ENCODE measurements at places on chromosomes 7 and 10. TPM values are rescaled to one million over a fixed set of nuclear protein-coding genes. Genes with fewer than 3 reads are reported as not detected.
A peak's percentile ranks its signal among the peaks of the same experiment; 100 is the strongest.

Gene TDRD1
- not detected for total RNA-seq

Gene TMEM213
- not detected for total RNA-seq

Gene ZNF107
- total RNA-seq, result 8.1 TPM

Gene NEUROD6
- total RNA-seq, result not detected

Gene FAM25G
- total RNA-seq, result not detected

Gene TMEM130
- 0.37 TPM for total RNA-seq

DNA sequence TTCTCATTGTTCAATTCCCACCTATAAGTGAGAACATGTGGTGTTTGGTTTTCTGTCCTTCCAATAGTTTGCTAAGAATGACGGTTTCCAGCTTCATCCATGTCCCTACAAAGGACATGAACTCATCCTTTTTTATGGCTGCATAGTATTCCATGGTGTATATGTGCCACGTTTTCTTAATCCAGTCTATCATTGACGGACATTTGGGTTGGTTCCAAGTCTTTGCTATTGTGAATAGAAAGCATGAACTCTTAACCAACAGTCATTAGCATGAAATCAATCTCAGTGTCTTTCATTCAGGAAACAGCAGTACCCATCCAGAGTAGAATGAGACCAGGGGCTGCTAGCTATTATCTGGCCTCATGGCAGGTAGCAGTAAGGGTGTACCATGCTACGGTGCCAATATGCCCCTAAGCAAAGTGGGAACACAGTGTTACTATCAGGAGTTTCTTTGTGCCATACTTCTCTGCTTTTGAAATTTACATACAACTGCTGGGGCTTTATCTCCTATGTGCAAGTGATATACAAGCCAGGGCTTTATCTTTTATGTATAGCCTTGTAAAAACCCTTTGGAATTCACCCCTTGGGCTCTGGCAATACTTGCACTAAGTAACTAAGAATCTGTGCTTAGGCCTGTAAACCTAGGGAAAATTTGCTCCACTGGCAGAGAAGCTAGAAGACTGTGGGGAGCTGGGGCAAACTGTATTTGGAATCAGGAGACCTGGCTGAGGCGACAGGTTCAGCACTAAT is 5.4 kb downstream of the PON2 start:
- DNase-seq, result no peak

DNA sequence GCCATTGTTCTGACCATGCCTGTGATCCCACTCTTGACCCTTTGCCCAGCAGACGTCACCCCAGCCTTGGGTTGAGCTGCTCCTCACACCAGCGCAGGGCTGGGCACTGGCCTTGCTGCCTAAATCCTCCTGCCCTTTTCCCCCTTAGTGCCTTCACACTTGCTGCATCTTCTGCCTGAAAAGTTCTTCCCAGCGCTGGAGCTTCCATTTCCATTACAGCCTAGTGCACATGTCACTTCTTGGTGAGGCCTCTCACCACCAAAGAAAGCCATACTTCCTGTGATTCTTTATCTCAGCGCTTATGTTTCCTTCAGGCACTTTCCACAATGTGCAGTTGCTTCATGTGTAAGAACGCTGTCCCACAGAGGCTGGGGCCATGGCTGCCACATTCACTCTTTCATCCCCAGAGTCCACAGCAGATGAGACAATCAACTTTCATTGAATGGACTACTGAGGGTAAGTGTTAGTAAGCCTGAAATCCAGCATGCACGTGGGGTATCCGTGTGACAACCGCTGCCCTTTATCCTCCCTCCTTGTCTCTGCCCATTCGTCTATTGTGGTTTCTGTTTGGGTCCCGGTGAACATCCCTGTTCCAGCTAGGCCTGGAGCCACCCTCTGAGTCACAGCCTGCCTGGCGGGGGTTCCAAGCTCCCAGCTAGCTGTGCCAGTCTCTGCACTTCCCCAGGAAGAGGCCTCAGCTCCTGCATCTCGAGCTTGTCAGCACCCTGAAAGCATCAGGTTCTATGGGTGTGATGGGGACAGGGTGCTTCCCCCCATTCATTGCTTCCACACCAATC is 37.3 kb downstream of the ADRA2A start:
- peak; percentile 78 for DNase-seq

- peak; percentile 18 for DNase-seq
Observed at GRCh38 chr10:85995791-85996190, 370.8 kb downstream of the GRID1 start.

DNA sequence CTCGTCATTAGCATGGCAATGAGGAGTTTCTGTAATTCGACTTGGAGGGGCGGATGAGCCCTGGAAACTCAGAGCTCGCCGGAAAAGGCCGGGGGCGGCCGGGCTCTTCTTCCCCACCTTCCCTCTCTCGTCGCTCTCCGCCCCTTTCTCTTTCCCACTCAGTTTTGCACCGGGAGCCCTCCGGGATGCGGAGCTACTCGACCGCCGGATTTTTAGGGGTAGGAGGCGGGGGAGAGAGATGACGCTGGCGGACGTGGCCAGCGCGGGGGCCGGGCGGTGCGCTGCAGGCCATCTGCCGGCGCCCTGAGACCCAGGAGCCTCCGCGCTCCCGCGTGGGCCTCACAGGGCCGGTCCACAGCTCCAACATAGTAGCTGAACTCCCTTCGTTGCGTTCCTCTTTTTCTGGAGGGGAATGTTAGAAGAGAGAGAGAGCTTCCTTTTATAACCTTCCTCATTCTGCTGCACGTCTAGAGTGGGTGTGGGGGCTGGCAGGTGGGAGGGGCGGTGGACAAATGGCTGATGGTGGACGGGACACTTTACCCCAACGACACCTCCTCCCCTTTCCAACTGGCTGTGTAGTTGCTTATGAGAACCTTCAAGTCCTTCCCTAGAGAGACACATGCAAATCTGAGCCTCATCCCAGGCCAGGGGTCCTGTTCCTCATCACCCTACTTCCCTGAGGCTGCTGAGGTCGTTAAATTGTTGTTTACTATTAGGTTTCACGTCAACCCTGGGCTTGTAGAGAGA is 1.1 kb upstream of the HOXA1 start:
- peak; percentile 64 for DNase-seq

DNA sequence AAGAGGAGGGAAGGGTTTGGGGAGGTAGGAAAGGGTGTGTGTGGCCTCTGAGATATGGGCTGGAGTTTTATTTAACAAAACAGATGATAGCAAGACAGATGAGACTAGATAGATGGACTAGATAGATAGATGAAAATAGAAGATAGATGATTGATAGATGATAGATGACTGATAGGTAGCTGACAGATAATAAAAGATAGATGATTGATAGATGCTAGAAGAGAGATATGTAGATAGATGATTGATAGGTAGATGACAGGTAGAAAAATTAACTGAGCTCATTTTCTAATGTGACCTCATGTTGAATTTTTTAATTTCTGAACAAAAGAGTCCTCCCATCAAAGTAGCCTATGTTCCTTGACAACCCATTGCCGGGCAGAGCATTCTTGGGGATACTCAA is 116.6 kb upstream of the SFMBT2 start:
- DNase-seq, result no peak

GRCh38 chr7:2037808-2038522 is 194.8 kb downstream of the MAD1L1 start:
- no peak for DNase-seq

- no peak for DNase-seq
Observed at GRCh38 chr7:113200281-113200680, 81.9 kb upstream of the SMIM30 start.

DNA sequence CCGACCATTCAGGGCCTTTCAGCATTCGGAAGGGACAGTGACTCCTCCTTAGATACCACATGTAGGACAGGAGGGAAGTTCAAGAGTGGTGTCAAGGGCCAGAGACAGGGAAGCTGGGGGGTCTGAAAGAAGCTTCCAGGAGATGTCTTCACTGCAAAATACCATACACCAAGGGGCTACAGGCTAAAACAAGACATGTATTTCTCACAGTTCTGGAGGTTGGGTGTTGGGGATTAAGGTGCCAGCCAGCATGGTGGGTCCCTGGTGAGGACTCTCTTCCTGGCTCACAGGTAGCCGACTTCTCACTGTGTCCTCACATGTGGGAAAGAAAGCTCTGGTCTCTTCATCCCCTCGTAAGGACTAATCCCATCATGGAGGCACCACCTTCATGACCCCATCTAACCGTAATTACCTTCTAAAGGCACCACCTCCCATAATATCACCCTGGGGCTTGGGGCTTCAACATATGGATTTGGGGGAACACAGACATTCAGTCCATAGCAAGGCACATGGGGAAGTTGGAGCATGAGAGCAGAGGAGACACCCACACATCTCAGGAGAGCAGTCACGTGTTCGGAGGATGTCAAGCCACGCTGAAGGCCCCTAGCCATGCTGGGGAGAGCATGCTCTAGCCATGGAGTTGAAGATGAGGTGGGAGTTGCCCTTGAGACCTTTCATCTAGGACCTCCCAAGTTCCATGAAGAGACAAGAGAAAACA is 73.9 kb upstream of the GDF10 start:
- no peak for DNase-seq

DNA sequence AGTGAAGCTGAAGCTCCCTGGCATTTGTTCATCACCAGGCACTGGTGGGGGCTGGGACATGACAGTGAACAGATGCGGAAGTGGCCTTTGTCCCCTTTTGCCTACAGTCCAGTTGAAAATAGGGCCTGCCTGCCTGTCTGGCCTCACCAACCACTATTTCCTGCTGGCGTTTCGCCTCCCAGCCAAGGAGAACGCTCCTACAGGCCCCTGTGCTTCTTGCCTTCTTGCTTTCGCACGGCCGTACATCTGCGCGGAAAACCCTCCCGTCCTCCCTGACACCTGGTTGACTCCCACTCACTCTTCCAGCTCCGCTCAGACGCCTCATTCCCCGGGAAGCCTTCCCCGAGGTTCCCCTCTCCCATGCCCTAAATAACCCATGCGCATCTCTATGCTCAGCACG is 317.3 kb downstream of the PRPF18 start:
- no peak for DNase-seq

DNA sequence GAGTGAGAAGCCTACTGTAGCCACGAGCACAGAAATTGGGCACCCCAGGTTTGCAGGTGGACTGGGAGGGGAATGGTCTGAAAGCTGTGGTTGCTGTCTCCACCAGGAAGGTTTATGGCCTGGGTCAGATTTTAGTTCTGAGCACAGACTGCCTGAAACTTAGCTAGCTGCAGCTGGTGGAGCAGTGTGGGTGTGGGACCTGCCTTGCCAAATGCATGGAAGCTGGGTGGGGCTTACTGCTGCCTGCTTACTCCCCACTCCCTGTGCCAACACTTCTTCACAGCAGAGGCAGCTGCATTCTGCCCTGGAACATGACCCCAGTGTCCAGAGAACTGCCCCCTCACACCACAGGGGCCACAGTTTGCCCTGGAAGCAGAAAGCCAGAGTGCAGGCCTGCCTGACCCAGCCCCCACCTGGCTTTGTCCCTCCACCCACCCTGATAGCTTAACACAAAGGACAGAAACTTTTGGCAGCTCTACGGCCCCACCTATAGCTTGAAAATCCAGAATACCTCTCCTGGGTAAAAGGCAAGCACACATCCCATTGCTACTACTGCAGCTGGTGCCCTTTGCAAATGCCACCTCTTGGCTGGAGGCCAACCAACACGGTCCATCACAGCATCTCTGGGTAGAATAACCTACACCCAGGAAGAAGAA is 281.6 kb downstream of the AGMO start:
- DNase-seq, result no peak

- peak; percentile 55 for DNase-seq
Observed at GRCh38 chr7:137354396-137354795, 10.9 kb upstream of the PTN start.

- no peak for DNase-seq
Observed at GRCh38 chr7:149692056-149692455, 81.3 kb downstream of the ZNF467 start.

GRCh38 chr10:2978111-2978510 is 89.2 kb upstream of the PFKP start:
- peak; percentile 50 for DNase-seq

DNA sequence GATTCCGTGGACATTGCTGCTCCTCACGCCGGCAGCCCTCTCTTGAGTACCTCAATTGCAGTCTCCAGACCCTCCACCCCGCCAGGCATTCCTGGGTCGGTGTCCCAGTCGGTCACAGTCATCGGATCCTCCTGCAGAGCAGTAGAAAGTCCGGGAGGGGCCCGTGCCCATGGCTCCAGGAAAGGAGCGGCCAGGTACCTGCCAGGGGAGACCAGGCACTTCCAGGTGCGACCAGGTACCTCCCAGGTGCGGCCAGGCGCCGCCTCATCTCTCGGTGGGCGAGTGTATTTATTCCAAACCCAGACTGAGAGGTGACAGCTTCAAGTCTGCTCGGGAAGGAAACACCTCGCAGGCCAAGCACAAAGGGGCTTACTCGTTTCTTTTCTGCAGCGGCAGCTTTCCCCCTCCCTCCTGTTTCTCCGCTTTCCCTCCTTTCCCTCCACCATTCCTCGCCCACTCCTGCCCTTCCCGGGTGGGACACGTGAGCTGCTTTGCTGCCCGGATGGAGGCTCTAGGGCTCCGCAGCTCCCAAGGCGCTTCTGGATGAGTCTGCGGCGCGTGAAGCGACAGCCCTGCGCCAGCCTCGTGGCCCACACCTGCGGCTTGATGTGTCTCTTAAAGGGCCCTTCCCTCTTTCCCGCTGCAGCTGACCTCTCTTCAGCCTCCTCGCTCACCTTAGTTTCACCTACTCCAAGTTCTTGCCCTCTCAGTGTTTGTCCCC is 39.4 kb upstream of the AGK start:
- no peak for DNase-seq

DNA sequence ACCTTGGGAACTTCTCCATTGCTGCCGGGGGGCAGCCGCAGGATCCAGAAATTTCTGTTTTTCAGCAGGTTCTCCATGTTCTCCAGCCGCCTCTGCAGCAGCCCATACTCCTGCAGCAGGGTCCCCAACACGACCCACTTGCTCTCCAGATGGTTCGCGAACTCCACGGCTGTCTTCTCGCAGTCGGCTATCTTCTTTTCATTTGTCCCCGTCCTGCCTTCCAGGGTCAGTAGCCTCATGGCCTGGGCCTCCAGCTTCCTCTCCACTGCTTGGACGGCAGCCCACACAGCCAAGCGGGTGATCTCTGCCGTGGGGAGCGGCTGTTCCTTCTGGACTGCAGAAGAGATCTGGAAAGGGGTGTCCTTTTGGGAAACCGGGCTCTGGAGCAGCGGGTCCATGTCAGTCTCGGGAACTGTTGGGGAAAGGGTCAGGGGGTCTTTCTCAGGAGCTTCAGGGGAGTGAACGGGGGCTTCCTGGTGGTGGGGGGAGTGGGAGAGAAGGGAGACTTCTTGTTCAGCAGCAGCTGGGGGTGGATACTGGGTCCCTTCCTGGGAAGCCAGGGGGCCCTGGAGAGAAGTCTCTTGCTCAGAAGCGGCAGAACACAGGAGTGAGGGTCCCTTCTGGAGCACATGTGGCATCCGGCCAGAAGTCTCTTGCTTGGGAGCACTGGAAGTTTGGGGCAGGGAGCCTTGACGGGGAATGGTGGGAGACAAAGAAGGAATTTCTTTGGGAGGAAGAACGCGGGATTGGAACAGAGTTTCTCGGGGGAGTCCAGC is 5.5 kb downstream of the ZNF777 start:
- DNase-seq, result no peak

- DNase-seq, result no peak
Observed at GRCh38 chr7:1123715-1124114, 35.8 kb downstream of the GPER1 start.
